ENCODE measurements at places on chromosomes 4 and X.

- no peak for DNase-seq
Observed at GRCh38 chr4:76279462-76279861, 27.1 kb upstream of the STBD1 start.

GRCh38 chr4:32929796-32930699 is 2209.9 kb downstream of the PCDH7 start:
- DNase-seq: no peak

GRCh38 chr4:165443276-165443675 is 64.5 kb downstream of the CPE start:
- no peak for DNase-seq

DNA sequence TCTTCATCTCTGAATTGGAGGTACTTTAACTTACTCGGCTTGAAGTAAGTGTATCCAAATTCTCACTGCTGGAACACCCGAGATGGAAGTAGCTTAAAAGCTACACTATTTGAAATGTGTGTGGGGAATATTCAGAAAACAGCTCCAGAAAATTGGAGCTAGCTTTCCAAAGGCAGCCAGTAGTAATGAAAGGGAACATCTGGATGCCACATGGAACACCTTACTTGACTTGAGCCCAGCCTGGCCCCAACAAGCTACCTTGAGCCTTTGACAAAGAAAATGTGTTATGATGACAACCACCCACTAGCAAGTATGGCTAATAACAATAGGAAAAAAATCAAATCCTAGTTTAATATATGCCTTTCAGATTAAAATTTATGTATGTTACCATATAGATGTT is 161.5 kb downstream of the PRDM5 start:
- no peak for DNase-seq

DNA sequence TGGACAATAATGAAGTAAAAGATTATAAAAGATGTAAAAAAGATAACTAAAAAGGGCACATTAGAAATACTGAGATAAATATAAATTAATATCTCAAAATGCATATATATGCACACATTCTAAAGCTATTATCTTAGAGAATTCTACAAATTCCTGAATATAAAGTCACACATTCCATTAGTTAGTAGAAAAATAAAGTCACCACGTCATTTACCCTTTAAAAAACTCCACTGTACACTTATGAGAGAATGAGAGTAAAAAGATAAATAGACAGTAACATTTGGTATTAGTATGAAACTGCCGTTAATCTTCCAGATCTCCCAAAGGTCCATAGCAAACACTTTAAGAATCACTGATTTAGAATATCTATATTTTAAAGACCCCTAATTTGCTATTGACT is 67.2 kb upstream of the IL15 start:
- DNase-seq: no peak

DNA sequence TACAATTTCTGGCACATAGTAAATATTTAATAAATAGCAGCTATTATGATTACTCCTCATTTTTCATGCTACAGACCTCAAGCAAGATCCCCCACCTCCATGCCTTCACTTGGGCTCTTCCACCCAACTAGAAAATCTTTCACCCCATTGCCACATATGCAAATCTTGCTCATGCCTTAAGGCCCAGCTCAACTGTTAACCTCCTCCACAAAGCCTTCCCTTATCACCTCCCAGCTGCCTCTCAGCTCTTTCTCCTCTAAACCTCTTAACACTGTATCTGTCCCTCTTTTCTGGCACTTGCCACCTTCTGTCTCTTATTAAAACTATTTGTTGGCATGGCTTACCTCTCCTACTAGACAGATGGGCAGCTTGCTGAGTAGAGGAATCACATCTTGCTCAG is 51.5 kb downstream of the PJA1 start:
- DNase-seq: no peak

GRCh38 chr4:61583696-61584095 is 383.6 kb downstream of the ADGRL3 start:
- DNase-seq: no peak

DNA sequence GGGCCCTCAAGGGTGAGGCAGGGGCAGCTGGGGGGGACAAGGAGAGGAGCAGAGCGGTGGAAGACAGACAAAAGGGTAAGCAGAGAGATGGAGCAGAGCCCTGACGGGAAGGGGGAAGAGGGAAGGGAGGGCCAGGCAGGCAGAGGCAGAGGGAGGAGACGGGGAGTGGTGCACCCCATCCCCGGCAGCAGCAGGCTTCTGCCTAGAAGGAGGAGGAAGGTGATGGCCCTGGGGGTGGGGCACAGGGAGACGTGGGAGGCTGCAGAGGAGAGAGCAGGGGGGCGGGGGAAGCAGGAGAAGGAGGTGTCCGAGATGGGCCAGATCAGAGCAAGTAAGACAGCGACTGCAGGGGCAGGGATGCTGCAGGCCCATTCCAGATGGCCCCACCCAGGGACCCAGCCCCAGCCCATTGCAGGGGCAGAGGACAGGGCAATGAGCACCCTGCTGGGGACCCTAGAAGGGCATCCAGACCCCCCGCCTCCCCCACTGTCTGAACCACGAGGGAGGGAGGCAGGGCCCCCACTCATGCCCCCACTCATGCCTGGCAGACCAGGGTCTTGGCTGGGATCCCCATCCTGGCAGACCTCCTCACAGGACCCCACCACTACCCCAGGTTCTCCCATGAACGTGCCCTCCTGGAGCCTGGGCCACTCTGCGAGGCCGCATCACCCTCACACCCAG is 2.7 kb downstream of the L1CAM start:
- DNase-seq: no peak

- no peak for DNase-seq
Observed at GRCh38 chr4:151322570-151322969, 2.8 kb downstream of the SH3D19 start.

- DNase-seq: no peak
Observed at GRCh38 chrX:84467898-84468297, 34.4 kb downstream of the HDX start.

DNA sequence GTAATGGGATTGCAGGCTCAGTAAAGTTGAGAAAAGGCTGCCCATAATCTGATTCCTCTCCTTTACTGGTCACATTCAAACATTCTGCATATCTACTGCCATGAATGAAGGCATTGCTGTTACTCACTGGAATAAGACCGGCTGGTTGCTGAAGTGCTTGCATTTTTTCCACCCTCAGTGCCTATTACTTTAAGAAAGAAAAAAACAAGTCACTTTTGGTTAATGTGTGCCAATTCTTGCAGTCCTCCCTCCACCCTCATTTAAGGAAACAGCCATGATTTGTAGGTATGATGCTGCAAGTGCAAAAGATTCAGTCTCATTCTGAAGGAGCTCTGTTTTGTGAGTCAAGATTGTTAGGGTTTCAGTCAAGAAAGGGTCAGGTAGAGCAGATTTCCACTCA is 94.9 kb downstream of the EMCN start:
- DNase-seq: no peak

GRCh38 chr4:7068883-7069282 is 1.0 kb upstream of the GRPEL1 start:
- no peak for DNase-seq

DNA sequence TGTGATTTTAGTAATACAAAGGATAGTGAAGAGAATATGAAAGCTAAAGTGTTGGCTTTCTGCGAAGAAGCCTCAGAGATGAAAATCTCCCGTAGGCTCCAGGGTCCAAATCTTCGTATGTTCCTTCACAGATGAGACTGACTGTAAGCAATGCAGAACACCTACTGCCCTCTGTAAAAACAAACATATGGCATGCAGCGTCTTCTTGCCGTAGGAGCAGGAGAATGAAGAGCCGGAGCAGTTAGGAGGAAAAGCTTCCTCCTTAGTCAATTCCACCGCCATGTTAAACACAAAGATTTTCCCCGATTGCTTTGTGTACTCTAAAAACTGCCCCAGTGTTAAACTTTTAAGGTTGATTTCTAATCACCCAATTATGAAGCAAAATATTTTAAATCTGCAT is 22.5 kb downstream of the RWDD4 start:
- no peak for DNase-seq

DNA sequence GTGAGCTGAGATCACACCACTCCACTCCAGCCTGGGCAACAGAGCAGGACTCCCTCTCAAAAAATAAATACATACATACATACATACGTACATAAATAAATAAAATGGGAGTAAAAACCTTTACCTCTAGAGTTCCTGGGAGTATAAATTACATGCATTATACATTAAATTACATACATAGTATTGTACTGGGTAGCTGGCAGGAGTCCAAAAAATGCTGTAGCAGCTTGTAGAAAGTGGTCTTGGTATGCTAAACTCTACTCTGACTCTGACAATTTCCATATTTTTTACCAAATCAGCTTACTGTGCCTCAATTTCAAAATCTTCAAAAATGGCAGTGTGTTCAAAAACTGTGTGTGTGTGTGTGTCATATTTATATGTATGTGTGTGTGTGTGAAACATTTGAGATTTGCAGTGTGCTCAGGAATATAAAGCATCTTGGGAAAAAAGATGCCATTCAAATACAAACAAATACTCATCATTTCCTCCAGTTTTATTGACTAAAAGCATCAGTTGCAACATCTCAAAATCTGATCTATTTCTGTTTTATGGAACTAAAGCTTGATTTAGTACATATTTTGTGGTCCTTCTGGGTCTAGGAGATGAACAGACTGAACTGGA is 171.7 kb downstream of the SHROOM3 start:
- no peak for DNase-seq

DNA sequence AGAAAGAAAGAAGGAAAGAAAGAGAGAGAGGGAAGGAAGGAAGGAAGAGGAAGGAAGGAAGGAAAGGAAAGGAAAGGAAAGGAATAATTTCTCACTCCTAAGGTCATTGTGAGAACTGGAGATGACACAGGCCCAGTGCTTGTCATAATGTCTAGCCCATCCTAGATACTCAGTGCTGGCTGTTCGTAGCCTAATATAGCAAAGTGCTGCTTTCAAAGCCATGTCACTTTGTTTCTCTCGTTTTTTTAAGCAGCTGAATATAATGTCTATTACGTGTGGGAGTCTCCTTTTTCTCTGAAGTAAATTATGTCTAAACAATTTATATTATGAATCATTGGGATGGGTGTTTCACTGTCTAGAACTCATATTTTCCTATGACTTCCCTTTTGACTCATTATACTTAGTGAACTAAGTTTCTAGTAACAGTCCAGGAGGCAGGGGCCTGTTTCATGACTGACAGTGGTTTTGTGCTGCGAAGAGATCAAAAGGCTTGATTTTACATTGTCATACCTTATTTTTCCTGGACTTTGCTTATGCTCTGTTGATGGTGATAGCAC is 327.0 kb upstream of the ZFP42 start:
- no peak for DNase-seq

GRCh38 chrX:45295259-45295986 is 94.7 kb upstream of the DIPK2B start:
- DNase-seq: no peak

GRCh38 chr4:111136438-111136837 is 513.6 kb upstream of the PITX2 start:
- DNase-seq: no peak

DNA sequence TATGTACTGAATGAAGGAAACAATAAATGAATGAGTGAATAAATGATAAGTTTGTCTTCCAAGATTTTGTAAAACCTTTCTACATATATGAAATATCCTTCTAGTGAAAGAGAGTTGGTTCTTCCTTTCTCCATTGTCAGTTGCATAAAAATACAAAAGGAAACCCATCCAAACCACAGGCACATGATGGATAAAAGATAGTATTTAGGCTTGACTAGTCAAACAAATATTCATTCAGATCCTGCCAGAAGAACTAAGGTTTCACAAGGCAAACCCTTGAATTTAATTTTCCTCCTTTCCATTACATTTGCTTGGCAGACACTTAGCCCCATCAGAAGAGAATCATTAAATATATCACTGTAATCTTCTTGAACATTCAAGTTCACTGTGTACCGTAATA is 208.4 kb downstream of the COL25A1 start:
- DNase-seq: no peak

- DNase-seq: no peak
Observed at GRCh38 chr4:52612341-52612740, 46.8 kb downstream of the USP46 start.

GRCh38 chrX:117978402-117978801 is 138.2 kb downstream of the KLHL13 start:
- DNase-seq: no peak

DNA sequence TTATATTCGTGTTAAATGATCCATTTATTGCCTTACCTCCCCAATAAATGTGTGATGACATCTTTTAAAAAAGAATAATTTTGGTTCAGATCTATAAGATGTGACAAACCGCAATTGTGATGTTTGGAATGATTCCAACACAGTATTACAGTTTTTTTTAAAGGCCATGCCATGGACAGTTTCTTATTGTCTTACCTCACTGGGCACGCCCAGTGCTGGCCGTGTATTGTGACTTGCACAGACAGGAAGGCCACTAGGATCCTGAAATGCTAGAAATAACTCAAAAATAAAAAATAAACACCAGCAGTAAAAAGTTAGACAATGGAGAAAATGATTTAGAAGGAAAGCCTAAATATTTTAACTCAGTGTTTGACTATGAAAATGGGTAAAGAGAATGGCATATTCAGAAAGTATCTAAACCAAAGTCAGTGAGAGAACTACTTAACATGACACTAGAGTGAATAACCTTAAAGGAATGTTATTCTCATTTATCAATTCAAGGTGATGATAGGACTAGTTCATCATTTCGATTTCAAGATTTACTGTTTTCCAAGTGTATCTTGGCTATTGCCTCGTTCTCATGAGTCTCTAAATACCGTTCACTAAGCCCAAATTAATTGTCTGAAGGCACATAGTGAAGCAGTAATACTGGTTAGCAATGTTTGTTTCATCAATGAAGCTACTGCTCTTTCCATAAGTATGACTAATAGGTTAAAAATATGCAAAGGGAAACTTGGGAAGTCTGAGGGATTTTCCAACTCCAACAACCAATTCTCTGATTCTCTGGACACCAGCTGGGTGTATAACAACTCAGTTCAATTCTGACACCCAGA is 46.1 kb upstream of the VEGFC start:
- no peak for DNase-seq

DNA sequence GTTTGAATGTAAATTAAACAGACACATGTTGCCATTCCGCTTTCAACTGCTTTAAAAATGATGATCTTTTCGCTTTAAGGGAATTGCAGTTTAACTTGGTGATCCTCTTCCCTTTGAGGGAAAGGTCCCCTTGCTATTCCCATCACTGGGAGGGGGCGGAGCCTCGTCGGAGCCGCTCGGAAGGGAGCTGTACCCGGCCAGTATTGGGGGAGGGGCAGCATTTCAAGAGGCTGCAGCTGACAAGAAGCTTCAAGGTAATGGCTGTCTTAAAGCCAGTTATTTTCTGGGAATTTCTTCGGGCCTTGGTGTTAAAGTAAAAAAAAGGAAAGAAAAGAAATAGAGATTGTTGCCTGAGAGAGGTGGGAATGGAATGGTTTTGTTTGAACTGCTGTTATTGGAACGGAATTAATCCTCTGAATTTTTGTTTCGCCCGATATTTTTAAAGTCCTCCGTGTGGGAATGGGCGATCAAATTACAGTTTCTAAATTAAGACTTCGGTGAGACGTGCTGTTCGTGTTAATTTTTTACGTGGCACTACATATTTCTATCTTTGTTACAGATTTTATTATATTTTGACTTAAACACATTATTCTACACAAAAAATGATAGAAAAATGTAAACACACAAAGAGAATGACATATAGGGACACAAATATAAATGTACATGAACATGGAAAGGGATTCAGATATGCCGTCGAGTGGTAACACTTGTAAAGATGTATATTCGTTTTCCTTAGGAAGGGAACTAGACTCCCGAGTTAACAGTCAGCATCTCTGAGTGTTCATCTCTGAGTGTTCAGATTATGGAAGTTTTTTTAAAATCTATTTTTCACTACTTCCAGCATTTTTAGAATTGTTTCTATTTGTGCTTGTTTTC is 9.2 kb downstream of the PWWP3B start:
- DNase-seq: no peak

All from stimulated activated CD4-positive, alpha-beta T cell treated with anti-CD3 and anti-CD28 coated beads, Interleukin-12 subunit alpha, Interleukin-12 subunit beta, amount 100 ng/mL, for 24 hours (primary cell).